ENCODE measurements at places on chromosomes 3 and 15.

DNA sequence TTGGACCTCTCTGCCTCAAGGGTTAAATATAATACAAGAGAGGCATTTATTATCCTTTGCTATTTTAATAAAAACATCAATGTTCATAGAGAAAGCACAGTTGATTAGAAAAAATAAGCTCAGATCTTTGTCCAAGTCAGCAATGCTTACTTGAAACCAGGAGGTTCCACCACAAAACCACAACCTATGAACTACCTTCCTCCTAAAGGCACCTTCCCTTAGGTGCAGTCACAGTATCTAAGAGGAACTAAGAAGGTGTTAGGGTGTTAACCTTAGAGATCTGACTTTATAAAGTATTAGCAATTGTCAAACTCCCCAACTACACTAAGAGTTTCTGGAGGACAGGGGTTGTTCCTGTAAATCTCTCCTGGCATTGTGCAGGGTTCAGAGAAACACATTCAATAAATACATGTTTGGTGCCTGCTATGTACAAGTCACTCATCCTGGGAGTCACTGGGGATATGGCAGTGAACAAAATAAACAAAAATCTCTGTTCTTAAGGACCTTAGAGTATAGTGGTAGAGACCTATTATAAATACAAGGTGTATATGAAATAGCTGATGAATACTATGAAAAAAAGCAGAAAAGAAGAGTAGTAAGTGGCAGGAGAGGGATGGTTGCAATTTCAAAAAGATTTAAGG, 208.6 kb downstream of the NFKBIZ start:
- DNase-seq: no peak

GRCh38 chr3:98171071-98171470, 4.6 kb downstream of the OR5H15 start:
- DNase-seq: no peak

GRCh38 chr3:7205962-7206361, 345.0 kb downstream of the GRM7 start:
- no peak for DNase-seq

DNA sequence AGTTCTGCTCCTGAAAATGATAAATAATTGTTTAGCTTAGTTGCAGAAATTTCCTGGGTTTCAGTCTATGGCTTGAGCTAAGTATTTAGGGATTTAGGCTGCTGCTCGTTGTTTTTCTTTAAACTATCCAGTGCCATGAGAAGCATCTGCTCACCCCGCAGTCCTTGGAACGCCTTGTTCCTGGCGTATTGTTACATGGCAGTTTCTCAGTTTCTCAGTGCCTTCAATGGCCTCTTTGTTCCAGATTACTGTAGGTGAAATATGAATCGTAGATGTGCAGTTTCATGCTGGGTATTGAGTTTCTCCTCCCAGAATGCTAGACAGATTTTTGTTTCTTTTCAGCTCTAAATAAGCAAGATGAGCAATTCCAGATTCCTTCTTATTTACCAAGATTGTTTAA, 269.5 kb upstream of the GBE1 start:
- no peak for DNase-seq

DNA sequence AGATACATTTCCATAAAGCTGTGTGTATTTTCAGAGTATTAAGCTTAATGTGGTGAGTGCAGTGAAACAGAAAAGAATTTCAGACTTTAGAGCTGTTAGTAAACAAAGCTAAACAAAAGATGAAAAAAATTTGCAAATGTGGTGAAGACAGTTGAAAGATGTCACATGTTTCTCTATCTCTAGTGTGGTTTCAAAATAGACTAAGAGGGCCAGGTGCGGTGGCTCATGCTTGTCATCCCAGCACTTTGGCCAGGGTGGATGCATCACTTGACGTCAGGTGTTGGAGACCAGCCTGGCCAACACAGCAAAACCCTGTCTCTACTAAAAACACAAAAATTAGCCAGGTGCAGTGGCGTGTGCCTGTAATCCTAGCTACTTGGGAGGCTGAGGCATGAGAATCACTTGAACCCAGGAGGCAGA, 466.0 kb upstream of the NR2F2 start:
- DNase-seq: no peak

DNA sequence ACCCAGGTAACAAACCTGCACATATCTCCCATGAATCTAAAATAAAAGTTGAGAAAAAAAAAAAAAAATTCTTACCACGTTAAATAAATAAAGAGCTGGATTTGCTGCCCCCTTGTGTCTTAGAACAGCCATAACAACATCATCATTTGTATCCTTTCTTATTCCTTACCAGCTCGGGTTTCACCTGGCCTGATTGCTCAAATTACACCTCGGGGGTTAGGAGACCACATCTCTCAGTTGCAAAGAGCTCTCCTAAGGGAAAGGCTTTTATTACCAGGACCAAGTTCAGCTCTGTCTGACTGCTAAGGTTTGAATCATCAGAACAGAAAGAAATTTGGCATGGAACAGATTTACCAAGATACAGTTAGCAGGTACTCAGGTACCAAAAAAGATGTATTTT, 25.8 kb upstream of the RPL39L start:
- peak; percentile 71 for DNase-seq

GRCh38 chr3:168071591-168072322, 24.0 kb downstream of the GOLIM4 start:
- DNase-seq: no peak

DNA sequence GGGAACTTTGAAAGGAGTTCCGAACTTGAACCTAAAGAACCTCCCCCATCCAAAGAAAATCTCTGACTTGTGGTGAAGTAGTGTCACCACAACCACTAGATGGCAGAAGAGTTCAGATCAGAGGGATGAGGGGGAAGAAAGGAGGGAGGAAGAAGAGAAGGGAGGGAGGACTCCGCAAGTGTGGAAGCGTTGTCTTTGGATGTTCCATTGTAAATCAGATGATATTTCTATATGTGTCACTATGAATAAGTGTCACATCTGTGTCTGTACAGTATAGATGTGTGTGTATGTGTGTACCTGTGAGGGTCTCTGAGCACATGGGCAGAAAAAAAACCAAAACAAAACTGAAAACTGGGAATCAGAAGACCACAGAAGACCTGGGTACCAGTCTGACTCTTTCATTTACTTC, 16.9 kb downstream of the SLC24A1 start:
- DNase-seq: peak; percentile 79
